ENCODE measurements at places on chromosomes 4 and X.

- no peak for DNase-seq
Observed at GRCh38 chr4:88059766-88060165, 52.3 kb downstream of the PKD2 start.

- no peak for DNase-seq
Observed at GRCh38 chr4:126664839-126665238, 967.9 kb upstream of the INTU start.

GRCh38 chrX:141894733-141895132 lies 9.0 kb upstream of the MAGEC1 start:
- DNase-seq = no peak

GRCh38 chrX:42837101-42837726 lies 59.3 kb upstream of the PPP1R2C start:
- DNase-seq = no peak

GRCh38 chr4:142419712-142420111 lies 426.4 kb downstream of the INPP4B start:
- no peak for DNase-seq

GRCh38 chrX:134981910-134982309 lies 8.9 kb upstream of the SMIM10 start:
- DNase-seq = no peak

DNA sequence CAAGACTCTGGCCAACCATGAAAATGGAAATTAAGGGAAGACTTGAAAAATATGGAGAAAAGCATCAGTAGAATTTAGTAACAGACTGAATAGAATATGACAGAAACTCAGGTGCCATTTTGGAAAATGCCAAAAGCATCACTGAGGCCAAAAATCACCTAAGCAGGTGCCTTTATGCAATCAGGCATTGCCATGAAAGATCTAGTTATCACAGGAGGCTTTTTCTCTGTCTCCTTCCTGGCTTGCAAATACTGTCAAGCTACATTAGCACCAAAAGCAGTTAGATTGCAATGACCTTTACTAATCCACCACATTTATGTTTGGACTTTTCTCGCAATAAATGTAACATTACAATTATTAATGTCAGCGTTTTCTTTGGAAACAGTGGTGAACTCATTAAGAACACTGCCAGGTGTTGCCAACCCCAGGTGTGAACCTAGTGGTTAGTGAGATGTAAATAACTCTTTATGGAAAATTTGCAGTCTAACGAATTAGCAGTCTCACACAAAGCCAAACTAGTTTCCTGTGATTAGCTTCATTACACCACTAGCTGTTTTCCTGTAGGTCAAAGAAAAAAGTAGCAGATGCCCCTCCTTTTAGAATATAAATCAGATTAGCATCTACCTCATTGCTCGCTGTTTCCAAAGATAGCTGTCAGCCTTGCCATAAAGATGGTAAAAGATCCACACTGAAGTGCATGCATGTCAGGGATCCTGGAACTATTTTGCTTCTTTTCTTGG lies 1568.4 kb upstream of the TENM3 start:
- no peak for DNase-seq

DNA sequence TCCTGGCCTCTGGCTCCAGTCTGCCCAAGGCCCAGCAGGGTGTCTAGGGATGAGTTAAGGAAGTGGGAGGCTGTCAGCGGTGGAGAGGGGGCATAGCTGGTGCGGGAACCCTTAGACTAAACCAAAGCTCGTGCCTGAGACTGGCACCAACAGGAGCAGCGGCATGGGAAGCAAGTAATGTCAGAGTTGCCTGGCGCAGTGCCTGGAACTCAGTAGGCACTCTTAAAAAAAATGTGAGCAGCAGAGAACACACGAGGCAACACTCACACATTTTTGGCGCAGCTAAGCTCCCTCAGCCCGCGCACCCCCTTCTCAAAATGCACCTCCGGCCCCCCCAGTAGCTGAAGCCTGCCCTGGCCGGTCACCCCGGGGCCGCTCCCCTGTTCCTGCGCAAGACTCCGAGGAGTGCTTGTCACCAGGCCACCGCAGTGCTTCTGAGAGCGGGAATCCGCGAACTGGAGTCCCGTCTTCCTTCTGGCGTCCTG lies 583 bp downstream of the GABRE start:
- DNase-seq = no peak

- peak; percentile 6 for DNase-seq
Observed at GRCh38 chrX:69615779-69616456, at the start of gene EDA. TSS of gene EDA (plus strand) at chrX:69616113.

GRCh38 chr4:107708225-107708624 lies 11.8 kb downstream of the PAPSS1 start:
- no peak for DNase-seq

DNA sequence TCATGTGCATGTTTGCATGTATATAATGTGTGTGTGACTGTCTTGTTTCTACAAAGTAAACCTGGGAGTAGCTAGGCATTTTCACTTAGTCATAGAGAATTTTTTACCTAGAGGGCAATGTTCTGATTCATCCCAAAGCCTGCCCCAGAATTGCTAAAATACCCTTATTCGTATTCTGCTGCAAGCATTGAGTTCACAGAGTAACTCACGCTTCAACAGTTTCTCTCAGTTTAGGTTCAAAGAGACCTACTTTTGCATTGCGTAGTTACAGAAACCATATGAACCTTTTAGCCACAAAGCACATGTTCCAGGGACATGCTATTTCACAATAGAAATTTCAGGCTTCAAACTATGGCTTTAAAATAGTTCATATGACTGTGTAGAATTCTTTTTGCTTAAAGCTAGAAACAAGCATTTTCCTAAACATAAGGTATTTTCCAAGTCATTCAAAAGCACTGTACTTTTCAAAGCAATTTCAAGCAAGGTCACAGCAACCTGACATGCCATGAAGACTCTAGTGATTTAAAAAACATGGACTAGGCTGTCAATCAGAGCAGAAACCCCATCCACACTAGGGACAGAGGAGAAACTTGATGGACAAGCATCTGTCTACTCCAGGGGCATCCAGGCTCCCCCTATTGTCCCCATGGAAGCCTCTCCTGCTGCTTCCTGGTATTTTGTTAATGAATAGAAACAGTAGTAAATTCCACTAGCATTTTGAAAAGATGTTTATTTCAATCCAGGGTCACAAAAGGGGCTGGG lies 81.5 kb upstream of the MAPK10 start:
- no peak for DNase-seq

DNA sequence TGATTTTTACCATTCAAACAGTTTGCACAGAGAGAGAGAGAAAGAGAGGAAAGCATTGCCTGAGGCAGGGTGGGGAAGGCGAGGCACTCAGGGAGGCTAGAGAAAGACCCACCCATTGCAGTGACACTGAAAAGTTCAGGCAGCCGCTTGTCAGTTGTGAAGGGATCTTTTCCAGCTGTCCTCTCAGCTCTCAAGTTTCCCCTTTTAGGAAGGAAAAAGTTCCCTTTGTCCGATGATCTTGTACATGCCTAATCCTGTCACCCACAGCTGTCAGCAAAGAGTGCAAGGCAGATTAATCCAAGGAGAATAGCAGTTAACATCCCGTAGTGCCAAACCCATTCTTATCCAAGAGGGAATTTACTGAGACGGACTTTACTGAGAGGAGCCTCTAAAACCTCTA lies 255.0 kb downstream of the MAGEB5 start:
- DNase-seq = no peak

GRCh38 chr4:118086344-118086743 lies 52.1 kb downstream of the NDST3 start:
- DNase-seq = no peak

- DNase-seq = no peak
Observed at GRCh38 chr4:1126506-1126905, 13.1 kb upstream of the RNF212 start.

GRCh38 chrX:76931518-76931917 lies 504.0 kb downstream of the MAGEE1 start:
- DNase-seq = no peak

GRCh38 chrX:129762448-129762847 lies 17.3 kb upstream of the SASH3 start:
- no peak for DNase-seq

GRCh38 chrX:18871161-18871890 lies 112.6 kb downstream of the PHKA2 start:
- no peak for DNase-seq

DNA sequence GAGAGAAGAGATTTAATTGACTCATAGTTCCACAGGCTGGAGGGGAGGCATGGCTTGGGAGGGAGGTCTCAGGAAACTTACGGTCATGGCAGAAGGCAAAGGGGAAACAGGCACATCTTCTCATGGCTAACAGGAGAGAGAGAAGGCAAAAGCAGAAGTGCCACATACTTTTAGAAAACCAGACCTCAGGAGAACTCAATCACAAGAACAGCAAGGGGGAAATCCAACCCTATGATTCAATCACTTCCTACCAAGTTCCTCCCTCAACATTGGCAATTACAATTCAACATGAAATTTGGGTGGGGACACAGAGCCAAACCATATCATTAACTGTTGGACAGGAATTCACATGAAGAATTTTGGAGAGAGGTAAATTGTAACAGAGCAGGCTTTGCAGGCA lies 485.3 kb upstream of the PITX2 start:
- no peak for DNase-seq

- no peak for DNase-seq
Observed at GRCh38 chr4:99859618-99860017, 34.6 kb downstream of the LAMTOR3 start.

- no peak for DNase-seq
Observed at GRCh38 chr4:138222046-138222445, 20.1 kb downstream of the SLC7A11 start.

GRCh38 chrX:48890934-48891401 lies 6.6 kb downstream of the TIMM17B start:
- no peak for DNase-seq

- no peak for DNase-seq
Observed at GRCh38 chrX:57211906-57212305, 74.6 kb upstream of the FAAH2 start.

DNA sequence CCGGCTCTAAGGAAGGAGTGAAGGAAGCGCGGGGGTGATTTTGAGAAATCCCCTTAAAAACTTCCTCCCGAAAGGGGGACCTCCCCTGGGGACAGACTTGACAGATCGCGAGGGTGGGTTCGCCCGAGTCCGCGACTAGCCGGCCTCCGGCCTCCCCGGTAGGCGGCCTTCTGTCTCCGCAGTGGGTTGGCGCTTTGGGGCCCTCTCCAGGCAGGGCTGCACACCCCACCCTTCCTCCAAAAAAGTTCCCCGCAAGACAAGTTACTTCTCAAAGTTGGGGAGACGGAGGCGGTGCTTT lies 24.8 kb downstream of the HOPX start:
- peak; percentile 27 for DNase-seq

DNA sequence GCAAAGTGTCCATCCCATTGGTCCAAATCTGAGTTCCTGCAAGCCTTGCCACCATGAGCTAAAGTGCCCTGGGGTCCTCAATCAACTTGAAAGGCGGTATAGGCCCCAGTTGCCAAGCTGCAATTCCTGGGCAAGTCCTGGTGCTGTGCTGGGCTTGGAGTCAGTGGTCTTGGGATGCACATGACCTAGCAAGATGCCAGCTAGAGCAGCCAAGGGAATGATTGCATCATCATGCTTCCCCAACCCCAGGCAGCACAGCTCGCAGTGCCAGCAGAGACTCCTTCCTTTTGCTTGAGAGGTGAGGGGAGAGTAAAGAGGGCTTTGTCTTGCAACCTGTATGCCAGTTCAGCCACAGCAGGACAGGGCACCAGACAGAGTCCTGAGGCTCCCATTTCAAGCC lies 50.5 kb downstream of the KCNIP4 start:
- DNase-seq = no peak

- DNase-seq = no peak
Observed at GRCh38 chrX:153365670-153366069, 31.7 kb downstream of the ZNF275 start.

DNA sequence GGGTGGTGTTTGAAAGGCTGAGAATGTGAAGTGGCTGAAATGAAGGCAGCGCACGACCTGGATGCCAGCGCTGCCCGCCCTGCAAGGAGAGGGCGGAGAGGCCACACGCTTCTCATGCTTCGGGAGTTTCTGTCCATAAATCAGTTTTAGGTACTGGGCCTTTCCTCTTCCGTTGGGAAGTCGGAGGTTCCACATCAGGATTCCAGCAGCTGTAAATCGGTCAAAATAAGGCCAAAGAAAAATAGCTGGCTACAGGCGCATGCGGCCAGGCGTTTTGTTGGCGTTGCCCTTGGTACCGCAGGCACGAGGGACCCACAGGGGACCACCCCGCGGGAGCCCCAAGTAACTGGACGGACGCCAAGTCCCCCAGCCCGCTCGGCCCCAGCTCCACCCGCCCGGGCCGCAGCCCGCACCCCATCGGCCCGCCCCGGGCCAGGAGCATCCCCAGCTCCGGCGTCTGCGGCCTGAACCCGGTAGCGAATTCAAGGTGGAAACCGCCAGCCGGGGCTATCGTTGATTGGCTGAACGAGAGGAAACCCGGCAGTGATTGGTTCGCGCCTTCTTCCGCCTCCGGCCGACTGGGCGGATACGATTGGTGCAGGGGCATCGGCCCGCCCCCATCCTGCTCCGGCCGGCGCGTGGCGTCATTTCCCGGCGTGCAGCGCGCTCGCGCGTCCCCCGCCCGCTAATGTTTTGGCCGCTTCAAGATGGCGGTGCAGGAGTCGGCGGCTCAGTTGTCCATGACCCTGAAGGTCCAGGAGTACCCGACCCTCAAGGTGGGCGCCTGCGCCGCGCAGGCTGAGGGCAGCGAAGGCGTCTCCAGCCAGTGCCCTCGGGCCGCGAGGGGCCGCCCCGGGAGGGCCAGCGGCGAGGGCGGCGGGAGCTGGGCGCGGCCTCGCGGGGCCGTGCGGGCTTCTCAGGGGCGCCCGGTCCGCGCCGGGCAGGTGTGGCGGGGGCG lies at the start of gene MAEA:
TSS of gene MAEA (plus strand) at position 685 of the 958 bp plus-strand sequence. CDS start at position 708, 23 bp downstream.
- DNase-seq = peak; percentile 94

DNA sequence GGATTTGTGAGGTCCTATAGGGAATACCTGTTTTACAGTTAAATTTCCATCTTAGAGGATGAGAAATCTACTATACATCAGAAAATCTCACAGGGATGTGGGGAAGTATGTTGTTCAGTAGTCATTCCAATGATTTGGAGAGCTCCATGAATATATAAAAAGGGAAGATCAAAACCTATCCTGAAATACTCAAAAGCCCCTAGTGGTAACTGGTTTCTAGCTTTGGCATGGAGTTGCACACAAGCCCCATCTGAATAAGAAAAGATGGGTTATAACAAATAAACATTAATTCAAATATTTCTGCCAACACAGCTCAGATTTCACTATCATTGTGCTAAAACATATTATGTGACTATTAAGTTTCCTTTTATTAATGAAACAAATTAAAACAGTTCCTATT lies 101.6 kb downstream of the FBXO8 start:
- no peak for DNase-seq

DNA sequence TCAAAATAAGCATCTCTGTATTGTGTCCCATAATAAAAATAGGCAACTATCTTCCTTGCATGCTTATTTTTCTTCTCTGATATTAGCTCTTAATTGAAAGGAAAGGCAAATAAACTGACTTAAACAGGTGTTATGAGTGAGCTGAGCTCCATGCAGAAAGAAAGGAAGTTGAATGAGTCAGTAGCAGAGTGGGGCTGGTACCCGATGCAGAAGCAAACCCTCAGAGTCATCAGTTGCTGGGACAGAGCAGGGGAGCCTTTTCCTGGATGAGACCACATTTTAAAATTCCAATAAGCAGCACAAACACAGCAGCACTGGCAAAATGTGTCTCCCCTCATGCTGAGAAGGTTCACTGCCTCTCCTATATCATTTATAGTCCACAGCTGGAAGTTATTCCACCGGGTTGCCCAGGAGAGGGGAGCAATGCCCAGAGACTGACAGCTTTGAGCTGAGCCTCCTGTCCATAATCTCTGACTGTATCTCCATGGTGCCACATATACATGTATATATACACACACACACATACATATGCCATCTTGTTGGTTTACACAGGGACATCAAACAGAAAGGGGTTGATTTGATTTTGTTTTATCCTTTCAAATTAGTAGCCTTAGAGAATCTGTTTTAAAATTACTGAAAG lies 274.3 kb upstream of the PPARGC1A start:
- no peak for DNase-seq

GRCh38 chr4:143054971-143055370 lies 129.7 kb upstream of the USP38 start:
- DNase-seq = no peak

Data from activated CD8-positive, alpha-beta memory T cell treated with anti-CD3 and anti-CD28 coated beads for 4 hours (primary cell).